ENCODE measurements at places on chromosomes 6 and 20.

DNA sequence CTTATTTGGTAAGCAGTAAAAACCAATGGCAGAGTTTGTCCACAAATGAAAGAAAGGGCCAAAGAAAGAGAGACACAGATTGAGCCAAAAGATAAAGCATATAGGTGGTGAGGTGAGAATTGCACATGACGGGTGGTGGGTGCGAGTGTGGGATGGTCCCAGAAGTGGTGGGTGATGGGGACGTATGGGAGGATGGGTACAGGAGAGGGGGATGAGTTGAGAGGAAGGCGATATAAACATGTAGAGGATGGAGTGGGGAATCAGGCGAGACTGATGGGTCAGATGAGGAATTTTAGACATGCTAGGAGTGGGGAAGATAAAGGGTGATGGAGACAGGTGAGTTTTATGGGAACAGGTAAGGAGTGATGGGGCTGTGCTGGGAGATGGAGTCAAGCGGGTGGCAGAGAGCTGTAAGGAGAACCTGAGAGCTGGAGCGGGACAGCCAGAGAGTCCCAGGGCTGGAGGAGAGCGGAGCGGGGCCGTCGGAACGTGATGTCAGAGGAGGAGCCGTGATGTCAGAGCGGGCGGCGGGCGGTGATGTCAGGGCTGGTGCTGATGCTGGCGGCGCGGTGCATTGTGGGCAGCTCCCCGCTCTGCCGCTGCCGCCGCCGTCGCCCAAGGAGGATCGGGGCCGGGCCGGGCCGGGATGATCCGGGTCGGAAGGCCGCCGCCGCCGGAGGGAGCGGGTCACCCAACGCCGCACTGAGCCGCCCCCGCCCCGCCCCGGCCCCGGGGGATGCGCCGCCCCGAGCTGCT lies at the start of gene TTBK1:
Gene TTBK1 (plus strand): TSS at position 574 of the 756 bp plus-strand sequence. CDS start 3,180 bp downstream, outside the sequence.
- no peak for DNase-seq

DNA sequence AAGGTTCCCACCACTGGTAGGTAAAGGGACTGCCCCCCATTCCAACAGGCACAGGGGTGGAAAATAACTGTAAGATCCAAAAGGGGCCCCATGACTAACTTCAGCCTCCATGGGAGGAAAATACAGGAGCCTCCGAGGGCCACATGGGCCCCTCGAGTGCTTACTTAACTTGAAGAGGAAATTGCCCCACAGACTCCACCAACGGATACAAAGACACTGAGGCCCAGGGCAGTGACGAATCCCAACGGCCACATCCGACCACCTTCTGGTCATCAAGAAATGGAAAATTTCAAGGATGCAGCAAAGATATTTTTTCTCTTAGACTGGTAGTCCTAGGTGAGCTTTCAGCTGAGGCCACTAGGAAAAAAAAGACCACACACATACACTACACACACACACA lies 116.0 kb upstream of the MRPS10 start:
- DNase-seq = no peak

DNA sequence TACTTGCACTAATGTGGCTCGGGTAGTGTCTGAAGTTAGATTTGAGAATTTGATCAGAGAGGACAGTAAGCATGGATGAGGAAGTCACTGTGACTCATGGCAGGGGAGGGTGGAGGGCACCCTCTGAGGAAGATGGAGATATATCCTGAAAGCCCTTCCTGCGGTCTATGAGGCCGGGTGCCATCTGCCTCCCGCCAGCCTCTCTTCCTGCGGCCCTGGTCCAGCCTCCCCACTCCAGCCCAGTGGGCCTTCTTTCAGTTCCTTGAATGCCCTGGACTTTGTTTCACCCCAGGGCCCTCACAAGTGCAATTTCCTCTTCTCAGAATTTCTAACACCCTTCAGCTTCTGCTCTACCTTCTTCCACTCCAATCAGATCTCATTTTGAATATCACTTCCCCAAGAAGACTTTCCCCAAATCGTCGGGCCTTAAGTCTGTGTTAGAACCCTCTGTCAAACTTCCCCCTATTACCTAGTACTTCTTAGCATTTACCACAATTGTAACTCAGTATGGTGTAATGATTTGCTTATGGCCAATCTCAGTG lies 20.2 kb upstream of the TNFAIP3 start:
- DNase-seq = no peak

DNA sequence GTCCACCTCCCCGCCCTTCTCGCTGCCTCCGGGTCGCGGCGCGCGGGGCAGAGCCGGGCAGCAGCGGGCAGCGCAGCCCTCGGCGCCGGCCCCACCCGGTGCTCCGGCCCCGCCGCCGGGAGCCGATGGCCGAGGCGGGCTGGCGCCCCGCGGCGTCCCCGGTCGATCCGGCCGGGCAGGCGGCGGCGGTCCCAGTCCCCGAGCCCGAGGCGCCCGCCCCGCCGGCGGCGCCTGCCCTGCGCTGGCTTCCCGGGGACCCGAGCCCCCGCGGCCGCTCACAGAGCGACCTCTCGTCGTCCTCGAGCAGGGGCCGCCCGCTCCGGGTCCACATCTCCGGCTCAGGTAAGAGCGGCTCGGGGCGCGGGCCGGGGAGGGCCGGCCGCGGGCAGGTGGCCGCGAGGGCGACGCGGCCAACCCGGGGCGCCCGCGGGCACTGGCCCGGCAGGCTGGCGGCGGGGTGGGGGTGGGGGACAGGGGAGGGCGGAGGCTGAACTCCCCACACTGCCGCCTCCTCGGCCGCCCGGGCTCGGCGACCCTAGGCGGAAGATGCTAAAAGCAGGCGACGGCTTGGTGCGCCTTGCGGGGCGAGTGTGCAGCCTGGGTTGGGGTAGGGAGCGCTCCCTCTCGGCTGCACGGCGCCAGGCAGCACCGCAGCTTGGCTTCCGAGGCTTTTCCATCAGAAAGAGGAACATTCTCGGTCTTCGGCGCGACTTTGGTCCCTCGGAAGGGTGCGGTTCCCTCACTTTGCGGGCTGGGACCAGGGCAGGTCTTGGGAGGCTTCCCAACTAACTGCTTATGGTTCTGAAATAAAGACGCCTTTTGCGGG lies 25.6 kb upstream of the FUCA2 start:
- peak; percentile 34 for DNase-seq

DNA sequence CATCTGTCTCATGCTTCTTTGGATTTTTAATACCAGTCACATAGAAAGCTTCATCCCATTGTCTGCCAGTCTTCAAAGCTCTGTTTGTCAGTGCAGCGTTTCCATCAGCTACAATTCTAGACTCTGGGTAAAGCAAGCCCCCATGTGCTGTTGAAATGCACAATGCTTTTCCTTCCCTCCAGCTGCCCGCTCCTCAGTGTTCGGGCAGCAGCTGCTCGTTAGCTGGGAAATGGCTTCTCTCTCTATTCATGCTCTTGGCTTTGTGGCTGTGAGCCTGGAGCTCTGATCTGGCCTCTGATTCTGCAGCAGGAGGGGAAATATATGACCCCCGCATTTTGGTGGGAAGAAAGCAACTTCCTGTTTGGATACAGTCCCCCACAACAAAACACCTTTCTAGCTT lies 213.0 kb upstream of the CDYL start:
- no peak for DNase-seq

GRCh38 chr6:30600451-30600961 lies 16.5 kb downstream of the PPP1R10 start:
- DNase-seq = no peak

DNA sequence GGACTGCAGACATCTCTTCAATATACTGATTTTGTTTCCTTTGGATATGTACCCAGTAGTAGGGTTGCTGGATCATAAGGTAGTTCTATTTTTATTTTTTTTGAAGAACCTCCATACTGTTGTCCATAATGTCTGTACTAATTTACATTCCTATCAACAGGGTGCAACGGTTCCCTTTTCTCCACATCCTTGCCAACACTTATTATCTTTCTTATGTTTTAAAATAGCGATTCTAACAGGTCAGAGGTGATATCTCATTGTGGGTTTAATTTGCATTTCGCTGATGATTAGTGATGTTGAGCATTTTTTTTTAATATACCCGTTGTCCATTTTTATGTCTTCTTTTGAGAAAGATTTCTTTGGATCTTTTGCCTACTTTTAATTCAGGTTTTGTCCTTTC lies 2.0 kb upstream of the TP53RK start:
- no peak for DNase-seq

DNA sequence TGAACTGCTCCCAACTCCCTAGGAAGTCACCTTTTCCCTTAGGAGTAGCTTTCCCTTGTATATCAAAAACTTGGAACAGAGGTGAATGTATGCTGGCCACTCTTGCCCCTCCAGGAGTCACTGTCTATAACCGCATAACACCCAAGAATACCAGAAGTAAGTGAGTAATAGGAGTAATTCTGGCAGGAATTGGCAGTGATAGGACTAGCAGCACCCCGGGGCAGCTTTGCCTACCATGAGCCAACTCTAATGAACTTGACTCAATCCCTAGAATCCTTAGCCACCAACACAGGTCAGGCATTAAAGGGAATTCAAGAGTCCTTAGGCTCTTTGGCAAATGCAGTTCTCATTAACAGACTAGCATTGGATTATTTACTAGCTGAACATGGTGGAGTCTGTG lies 28.8 kb upstream of the CD164 start:
- DNase-seq = no peak

- DNase-seq = no peak
These were observed 180.2 kb upstream of the CCN2 start for GRCh38 chr6:132131351-132131750.
